Putamen (tissue), 1 donor: ENCODE measurements at places on chromosomes 12 and 14.

GRCh38 chr14:63322897-63323573 lies 4.3 kb upstream of the GPHB5 start:
- DNase-seq, result no peak

GRCh38 chr12:57899010-57899662 lies 42.2 kb upstream of the ATP23 start:
- no peak for DNase-seq

GRCh38 chr14:61233436-61233956 lies 47.6 kb downstream of the TMEM30B start:
- no peak for DNase-seq

- no peak for DNase-seq
These were observed 47.9 kb upstream of the NTF3 start for GRCh38 chr12:5384015-5384414.

GRCh38 chr14:91851563-91851962 lies 15.8 kb downstream of the TC2N start:
- no peak for DNase-seq

- DNase-seq, result no peak
These were observed 125.9 kb downstream of the CALM1 start for GRCh38 chr14:90522571-90523191.

GRCh38 chr12:117069926-117070900 lies 29.0 kb downstream of the TESC start:
- DNase-seq, result no peak
